ENCODE measurements at places on chromosomes 6 and 20.
A peak's percentile ranks its signal among the peaks of the same experiment; 100 is the strongest.

DNA sequence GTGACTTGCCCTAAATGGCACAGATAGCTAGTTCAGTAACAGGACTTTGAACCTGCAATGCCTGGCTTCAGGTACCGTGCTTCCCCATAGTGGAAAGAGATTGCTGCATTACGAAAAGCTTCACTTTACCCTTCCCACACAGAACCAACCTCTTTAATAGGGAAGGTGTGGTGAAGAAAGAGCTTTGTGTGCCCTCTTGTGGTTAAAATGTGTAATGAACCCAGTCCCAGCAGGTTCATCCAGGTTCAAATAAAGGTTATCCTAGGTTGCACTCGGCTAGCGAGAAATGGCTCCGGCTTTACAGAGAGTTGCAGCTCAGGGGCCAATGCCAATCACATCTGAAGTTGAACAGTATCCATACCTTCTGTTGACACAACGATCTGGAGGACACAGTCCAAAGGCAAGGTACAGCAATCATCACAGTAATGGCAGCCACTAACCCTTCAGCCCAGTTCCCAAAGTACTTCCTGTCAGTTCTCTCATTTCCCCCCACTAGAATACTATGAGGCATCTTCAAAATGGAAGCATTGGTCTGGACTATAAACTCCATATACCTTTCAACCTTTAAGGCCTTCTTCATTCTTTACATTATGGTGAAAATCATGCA, 3.0 kb downstream of the DEFB115 start:
- DNase-seq, result no peak

DNA sequence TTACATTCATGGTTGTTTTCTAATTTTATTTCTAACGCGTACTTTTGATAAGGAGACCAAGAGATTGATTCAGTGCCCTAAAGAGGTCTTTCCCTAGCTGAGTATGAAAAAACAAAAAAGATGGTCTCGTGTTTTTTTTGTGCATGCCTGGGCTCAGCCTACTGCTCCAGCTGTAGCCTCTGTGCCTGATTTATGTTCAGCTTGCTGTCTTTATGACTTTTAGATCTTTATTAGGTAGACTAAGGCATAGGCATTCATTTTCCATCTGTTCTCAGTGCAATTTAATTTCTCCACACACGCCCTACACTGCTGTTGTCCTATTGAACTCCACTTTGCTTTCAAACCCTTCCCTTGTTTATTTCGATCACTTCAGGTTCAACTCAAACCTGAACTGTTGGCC, 56.5 kb downstream of the OPRM1 start:
- DNase-seq, result no peak

- DNase-seq, result no peak
Measured at GRCh38 chr6:117776441-117776840, 101.2 kb downstream of the NUS1 start.

GRCh38 chr6:16840291-16840690, 79.0 kb upstream of the ATXN1 start:
- DNase-seq, result no peak

DNA sequence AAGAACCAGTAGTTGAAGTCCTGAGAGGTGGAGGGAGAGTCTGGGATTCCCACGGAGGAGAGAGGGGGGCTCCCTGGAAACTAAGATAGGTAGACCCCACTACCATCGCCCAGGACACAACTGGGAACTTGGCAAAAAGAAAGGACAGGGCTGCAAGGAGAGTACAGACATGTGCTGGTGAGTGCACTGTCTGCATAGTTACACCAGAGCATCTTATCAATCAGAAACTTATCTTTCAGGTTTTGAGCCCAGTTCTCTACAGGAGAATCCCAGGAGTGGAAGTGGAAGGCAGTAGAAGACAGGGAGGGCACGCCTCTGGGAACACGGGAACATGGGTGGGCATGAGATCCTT, 12.2 kb downstream of the NFKBIL1 start:
- no peak for DNase-seq

DNA sequence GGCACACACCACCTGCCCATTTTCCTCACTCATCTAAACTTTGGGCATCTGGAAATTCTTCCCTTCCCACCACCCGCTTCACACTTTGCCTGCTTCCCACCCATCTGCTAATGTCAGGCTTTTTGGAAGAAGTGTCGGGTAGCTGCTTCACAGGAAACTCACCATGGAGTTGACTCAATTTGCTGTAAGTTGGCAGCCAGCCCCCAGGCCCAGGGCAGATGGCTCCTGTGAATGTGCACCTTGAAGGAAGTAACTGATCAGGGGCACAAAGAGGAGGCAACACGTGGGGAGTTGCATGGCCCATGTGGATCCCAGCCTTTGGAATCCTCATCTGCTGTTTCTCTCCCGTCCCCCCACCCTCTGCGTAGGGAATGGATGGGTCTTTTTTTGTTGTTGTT, 87.3 kb downstream of the PPP1R14C start:
- no peak for DNase-seq

GRCh38 chr6:33904050-33904746, 100.4 kb upstream of the MLN start:
- DNase-seq, result peak; percentile 50

DNA sequence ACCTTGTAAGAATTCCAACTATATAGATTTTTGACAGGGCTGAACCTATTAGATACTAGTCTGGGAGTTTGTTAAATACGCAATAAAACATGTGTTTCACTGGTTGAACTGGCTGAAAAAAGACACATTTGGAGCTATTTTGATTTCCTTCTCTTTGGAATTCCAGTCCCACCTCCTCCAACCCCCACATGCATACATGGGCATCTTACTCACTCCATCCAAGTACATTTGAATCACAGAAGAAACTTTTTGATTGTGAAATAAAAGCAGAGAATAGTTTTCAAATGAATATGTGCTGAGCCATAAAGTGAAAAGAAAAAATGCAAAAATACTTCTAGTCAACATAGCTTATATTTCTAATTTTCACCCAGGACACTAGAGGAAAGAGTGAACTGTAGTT, 33.9 kb upstream of the STXBP5 start:
- no peak for DNase-seq

DNA sequence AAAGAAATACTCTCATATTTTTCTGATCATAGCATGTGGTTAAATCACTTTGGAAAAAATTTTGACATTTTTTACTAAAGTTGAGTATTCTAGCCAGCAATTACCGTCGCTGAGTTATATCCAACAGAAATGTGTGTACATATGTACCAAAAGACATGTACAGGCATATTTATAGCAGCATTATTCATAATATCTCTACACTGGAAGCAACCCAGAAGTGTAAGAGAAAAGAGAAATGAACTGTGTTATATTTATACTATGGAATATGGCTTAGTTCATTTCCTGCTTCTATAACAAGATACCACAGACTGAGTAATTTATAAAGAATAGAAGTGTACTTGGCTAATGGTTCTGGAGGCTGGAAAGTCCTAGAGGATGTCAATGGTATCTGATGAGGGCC, 474.0 kb upstream of the GJE1 start:
- DNase-seq, result no peak

DNA sequence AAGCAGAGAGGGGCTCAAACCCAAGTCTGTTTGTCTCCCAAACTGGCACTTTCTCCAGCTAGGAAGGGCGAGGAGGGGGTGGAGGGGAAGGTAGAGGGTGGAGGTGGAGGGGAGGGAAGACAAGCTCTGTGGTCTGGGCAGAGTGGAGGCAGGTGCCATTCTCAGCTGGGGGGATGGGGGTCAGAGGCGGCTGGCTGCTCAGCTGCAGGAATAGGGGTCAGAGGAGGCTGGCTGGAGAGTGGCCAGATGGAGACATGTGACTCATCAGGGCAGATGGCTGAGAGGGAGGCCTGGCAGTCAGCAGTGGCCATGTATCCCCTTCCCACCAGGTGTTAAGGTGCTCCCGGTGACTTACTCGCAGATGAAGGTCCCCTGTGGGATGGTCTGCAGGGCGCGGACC, 3.5 kb upstream of the SLC44A4 start:
- no peak for DNase-seq

- DNase-seq, result no peak
Measured at GRCh38 chr6:70353448-70353847, 50.6 kb upstream of the COL9A1 start.

GRCh38 chr6:37882292-37882691, 62.8 kb downstream of the ZFAND3 start:
- no peak for DNase-seq

- DNase-seq, result no peak
Measured at GRCh38 chr6:79334674-79335073, 100.2 kb upstream of the HMGN3 start.

Measured in activated CD4-positive, CD25-positive, alpha-beta regulatory T cell treated with anti-CD3 and anti-CD28 coated beads, Interleukin-2, amount 50 U/mL, for 72 hours (primary cell).